ENCODE measurements at places on chromosomes 6 and 20.

DNA sequence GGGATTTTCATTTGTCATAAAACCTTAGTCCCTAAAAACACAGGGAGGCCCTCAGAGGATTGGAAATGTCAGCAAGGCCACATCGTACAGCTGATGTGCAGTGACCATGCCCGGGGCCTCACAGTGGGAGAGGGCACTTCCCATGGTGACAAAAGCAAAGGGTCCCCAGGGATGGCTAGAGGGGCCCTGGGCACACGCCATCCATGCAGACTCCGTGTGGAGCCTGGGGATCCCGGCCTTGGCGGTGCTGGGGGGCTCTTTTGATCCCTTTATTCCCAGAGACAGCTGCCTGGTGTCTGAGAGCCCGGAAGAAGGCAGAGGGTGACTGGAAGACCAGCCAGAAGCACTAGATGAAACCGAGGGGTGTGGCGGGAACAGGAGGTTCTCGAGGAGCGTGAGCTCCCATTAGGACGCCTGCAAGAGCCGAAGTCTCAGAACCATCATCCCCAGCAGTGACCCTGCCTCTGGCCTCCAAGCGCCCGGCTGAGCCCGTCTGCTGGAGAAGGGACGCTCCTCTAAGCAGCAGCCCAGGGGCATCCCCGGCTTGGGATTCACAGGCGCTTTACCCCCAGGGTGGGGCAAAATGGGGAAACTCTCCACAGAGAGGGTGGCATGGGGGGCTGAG is 49.1 kb upstream of the FRMD1 start:
- DNase-seq: no peak

- DNase-seq: no peak
Observed at GRCh38 chr6:13813026-13813425, 1.3 kb downstream of the MCUR1 start.

DNA sequence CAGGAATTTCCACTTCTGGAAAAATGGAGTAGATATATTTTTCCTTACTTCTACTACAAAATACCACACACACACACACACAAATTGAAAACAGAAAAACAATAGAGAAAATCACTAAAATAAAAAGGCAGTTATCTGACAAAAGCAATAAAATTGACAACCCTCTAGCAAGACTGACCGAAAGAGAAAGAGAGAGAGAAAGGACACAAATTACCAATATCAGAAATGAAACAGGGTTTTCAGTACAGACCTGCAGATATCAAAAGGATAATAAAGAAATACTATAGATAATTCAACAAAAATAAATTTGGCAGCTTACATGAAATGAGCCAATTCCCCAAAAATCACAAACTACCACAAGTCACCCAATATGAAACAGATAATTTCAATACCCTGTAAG is 104.7 kb downstream of the OPRM1 start:
- DNase-seq: no peak

DNA sequence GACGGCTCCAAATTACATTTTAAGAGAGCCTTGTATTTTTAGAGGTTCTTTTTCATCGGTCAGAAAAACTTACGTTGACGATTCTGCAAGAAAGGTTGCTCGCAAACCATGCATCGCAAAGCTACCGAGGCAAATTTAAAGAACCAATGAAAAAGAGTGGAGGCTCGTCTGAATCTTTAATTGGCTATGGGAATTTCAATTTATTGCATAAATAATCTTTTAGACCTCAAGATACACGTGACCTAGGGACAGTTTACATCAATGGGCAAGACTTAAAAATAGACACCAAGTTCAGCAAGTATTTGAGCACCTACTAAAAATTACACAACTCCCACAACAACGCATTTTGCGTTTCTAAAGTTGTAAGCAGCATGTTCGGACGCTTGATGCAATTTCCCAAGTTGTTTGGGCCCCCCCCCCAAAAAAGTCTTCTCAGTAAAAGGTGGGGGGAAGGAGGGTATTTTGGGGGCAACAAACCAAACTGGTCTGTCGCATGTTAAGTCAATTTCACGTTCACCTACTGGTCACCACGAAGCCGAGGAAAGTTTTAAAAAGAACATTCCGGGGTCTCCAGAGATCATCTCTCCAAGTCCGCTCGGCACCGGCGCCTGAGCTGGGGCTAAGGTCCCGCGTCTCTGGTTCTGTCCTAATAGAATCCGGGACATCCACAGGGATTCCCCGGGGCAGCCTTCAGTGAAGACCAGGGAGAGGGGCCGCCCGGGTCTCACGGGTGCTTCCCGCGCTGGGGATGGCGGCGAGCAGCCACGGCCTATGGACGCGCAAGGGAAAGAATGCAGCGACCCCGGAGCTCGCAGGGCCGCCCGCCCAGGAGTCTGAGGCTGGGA is 851 bp downstream of the SNX5 start:
- DNase-seq: no peak

- no peak for DNase-seq
Observed at GRCh38 chr20:37902504-37903313, at the start of gene VSTM2L. TSS of gene VSTM2L (plus strand) at chr20:37903127. CDS start at chr20:37903351, 224 bp downstream.

DNA sequence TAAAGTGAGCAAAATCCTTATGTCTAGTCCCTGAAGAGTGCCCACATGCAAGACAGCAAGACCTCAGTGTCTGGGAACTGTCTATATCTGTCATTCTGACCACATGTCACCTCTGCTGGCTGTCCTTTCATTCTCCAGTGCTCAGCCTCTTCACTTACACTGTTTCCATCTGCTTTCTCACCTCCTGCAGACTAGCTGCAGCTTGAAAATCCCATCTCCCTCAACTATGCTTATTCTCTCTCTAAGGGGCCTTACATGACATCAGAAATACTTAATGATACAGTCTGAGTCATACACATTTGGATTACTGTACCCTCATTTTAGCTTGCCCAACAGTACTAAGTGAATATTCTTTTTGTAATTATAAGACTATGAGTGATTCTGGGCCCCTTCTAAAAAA is 587.8 kb downstream of the EPM2A start:
- no peak for DNase-seq

GRCh38 chr6:134766497-134766896 is 183.4 kb downstream of the ALDH8A1 start:
- DNase-seq: no peak

DNA sequence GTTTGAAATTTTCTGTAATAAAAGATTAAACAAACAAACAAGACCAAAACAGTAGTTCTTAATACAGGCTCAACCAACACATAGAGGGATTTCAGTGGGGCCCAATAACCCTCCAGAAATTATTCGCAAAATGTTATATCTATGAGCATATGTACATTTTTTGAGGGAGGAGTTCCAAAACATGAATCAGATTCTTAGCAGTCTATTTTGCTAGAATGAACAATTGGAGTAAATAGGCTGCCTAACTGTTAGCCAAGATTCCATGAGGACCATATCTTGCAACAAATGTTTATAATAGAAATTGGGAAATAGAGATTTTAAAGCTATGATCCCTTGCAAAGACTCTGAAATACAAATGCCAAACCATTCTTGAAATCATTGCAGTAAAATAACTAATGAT is 186.3 kb downstream of the AKAP7 start:
- DNase-seq: no peak

DNA sequence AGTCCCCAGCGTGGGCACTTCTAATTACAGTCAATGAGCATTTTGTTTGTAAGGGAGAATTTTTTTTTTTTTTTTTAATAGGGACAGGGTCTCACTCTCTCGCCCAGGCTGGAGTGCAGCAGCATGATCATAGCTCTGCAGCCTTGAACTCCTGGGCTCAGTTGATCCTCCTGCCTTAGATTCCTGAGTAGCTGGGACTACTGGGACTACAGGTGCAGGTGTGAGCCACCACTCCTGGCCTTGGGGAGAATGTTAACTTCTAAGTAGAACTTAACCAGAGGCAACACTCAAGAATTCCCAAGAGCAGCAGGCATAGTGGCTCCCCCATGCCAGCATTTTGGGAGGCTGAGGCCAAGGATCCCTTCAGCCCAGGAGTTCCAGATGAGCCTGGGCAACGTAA is 52.9 kb upstream of the ZNF217 start:
- no peak for DNase-seq

GRCh38 chr6:113994934-113995342 is 24.0 kb upstream of the HDAC2 start:
- peak; percentile 61 for DNase-seq

GRCh38 chr6:31576897-31577578 is 1.7 kb downstream of the TNF start:
- DNase-seq: no peak

DNA sequence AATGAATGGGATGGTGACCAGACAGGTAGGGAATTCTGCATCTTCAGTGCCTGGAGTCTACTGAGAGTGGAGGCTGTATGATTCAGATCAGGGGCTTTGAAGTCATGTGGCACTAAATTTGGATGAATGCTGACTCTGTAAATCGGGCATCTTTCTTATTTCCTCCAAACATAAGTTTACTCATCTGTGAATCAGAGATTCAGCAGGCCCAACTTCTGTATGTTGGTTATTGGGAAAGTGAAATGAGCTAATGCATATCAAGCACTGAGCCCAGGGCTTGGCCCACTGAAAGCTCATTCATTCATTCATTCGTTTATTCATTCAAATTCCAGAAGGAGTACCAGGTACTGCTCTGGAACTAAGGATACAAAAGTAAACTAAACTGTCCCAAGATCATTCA is 192.3 kb upstream of the RIN2 start:
- DNase-seq: no peak

DNA sequence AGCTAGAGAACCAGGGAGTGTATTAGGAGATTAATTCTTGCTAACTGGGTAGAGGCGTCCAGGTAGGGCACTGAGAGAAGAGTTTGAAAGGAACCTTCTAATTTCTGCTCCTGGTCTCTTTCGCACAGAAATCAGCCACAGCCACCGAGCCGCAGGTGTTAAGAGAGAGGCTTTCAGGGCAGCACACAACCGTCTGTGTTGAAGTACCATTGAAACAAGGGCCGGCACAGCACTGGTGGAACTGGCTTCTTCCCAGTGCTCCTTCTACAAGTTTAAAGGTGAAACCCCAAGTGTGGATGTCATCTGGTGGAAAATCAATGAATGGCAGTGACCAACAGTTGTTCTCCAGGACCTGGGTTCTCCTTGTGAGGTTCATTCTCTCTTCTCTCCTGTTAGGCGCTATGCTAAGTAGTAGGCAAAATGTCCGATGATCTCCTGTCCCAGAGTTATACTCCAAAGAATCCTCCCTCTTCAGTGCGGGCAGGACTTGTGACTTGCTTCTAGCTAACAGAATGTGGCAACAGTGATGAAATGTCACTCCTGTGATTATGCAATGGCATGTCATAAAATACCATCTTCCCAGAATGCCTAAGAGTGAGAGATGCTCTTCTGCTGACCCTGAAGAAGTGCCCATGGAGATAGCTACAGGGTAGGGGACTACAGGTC is 15.0 kb upstream of the RIN2 start:
- no peak for DNase-seq

GRCh38 chr6:147958683-147959082 is 384.0 kb upstream of the SASH1 start:
- no peak for DNase-seq

- DNase-seq: peak; percentile 35
Observed at GRCh38 chr6:116011520-116011919, 49.2 kb downstream of the FRK start.

DNA sequence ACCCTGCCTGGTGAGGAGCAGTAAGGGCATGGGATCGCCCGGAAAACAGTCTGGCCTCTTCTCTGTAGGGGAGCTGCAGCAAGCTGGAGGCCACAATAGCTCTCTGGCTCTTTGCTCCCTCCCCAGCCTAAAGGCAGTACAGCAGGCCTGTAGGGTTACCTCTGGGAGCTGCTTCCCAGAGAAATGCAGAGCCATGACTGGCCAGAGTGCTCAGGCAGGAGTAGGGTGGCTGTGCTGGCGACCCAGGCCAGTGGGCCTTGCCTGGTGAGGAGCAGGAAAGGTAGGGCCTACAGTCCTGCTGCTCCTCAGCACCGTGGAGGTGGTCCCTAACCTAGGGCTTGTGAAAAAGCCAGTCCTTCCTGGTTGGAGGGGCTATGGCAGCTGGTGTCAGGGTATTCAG is 129.9 kb upstream of the CHD6 start:
- no peak for DNase-seq

- DNase-seq: no peak
Observed at GRCh38 chr6:94511502-94512088, 1065.7 kb upstream of the MANEA start.

- no peak for DNase-seq
Observed at GRCh38 chr20:3885715-3886114, 3.5 kb upstream of the PANK2 start.

DNA sequence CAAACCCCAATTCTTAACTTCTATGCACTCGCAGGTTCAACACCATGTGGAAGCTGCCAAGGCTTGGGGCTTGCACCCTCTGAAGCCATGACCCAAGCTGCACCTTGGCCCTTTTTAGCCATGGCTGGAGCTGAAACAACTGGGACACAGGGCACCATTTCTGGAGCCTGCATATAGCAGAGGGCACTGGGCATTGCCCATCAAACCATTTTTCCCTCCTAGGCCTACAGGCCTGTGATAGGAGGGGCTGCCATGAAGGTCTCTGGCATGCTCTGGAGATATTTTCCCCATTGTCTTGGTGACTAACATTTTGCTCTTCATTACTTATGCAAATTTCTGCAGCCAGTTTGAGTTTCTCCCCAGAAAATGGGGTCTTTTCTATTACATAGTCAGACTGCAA is 484.7 kb downstream of the EPHA7 start:
- no peak for DNase-seq

DNA sequence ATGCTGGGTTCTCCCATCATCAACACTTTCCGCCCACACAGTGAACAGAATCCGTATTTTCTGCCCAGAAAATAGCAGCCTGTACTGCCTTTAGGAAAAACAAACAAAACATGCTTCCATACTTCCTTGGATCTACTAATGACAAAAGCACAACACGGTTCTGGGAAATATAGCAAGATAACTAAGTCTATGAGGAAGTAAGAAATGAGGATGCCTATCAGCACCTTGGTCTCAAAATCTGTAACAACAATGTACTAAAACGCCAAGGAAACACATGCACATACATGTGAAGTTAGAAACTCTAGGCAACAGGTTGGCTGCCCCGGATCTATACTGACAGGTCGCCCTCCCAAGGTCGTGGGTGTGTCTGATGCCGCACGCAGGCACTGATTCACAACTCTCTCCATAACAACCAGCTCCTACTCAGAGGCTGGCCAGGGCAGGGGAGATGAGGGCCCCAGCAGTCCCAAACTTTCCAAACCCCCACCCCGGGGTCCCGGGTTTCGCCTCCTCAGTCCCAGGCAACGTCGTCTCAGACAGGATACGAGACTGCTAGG is 710 bp downstream of the BTBD9 start:
- peak; percentile 6 for DNase-seq

GRCh38 chr20:57573242-57573641 is 12.3 kb downstream of the PCK1 start:
- no peak for DNase-seq

- no peak for DNase-seq
Observed at GRCh38 chr6:11467364-11467763, 70.2 kb upstream of the TMEM170B start.

All from COR-L47 (cell line).